Spleen (tissue), 13 donors: ENCODE measurements at places on chromosomes 11 and 22. TPM values are rescaled to one million over a fixed set of nuclear protein-coding genes. Genes with fewer than 3 reads are reported as not detected.

- no peak for DNase-seq
- H3K4me1 ChIP-seq = peaks cover 16% of the 10 kb centered on the region
- no peak overlapping the region for H3K27ac ChIP-seq
- H3K4me3 ChIP-seq = no peak overlapping the region
Measured at GRCh38 chr11:110090466-110091026, 2.6 kb upstream of the ZC3H12C start.

DNA sequence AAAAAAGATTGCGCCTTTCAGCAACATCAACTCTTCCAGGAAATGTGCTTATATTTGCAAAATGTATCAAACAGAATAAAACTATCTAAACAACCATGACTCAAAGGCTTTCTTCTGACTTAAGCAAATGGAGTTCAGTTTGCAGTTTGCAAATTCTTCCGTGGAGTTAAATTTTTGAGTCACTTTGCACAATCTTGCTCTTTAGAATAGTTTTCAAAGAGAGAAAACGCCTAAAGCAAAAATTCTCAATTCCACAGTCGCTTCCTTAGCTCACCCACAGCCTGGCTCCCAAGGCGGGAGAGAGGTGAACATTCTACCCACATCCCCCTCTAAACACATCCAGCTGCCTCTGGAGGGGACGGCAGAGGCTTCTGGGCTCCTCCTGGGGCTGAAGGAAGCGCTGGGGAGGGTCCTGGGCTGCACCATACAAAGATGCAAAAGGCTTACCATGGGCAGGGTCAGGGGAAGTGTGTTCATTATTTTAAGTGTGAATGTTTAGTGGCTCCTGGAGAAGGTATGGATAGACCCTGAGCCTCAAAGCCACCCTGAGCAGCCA is 1487.3 kb downstream of the TBC1D22A start:
- DNase-seq = peak; percentile 7
- H3K4me3 ChIP-seq = no peak overlapping the region
- peaks cover 74% of the 10 kb centered on the region for H3K27me3 ChIP-seq
- no peaks in the 10 kb centered on the region for H3K36me3 ChIP-seq
- no peak overlapping the region for H3K27ac ChIP-seq

Gene OR4A5
- not detected for total RNA-seq

Gene OR51I1
- not detected for total RNA-seq

Gene CACNA1I
- total RNA-seq = 4.1 TPM

Gene FAM111A
- total RNA-seq = 60.5 TPM
